ENCODE measurements at places on chromosomes 5 and 9.

DNA sequence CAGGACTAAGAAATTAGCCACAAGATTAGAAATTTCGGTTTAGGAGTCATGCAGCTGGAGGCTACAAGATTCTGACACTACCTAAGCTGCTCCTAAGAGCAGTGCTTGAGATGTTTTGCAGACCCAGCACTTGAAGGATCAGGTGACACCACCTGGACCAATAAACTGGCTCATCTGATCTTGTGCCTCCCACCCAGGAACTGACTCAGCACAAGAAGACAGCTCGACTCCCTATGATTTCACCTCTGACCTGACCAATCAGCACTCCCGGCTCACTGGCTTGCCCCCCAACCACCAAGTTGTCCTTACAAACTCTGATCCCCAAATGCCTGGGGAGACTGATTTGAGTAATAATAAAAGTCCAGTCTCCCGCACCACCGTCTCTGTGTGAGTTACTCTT lies 170.4 kb downstream of the TTC39B start:
- DNase-seq, result no peak

- DNase-seq, result no peak
These were observed 101.0 kb upstream of the SH3GL2 start for GRCh38 chr9:17477816-17478215.

- no peak for DNase-seq
These were observed 195.6 kb upstream of the ELL2 start for GRCh38 chr5:96157077-96157780.

DNA sequence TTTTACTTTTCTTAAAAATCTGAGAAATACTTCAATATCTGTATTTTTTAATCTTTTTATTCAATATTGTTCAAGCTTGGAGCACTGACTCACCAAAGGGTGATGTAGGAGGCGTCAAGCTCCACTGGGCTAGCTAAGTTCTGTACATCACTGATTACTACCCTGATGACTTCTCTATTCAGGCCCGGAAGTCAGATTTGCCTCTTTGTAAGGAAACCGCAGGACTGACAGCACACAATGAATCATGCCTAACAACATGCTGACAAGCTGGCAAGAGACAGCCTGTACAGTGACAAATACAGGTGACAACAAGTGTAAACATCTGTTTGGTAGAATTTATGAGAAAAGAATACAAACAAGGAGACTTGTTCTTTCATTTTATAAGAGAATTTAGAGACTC lies 627.9 kb upstream of the RORB start:
- DNase-seq, result no peak

DNA sequence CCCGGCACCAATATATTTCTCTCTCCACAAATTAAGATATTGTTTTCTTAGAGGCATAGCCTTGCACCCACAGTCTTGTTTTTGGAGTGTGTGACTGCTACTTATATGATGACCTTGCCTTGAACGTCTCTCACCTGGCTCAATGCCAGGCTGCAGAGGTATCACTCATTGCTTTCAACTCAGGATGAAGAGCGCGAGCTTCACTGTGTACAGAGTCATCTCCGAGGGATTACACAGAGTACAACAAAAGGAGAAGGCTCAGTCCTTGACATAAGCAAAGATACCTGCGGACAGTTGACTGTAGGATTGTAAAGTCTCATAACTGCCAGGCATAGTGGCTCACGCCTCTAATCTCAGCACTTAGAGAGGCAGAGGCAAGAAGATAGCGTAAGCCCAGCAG lies 53.8 kb downstream of the CD180 start:
- no peak for DNase-seq

DNA sequence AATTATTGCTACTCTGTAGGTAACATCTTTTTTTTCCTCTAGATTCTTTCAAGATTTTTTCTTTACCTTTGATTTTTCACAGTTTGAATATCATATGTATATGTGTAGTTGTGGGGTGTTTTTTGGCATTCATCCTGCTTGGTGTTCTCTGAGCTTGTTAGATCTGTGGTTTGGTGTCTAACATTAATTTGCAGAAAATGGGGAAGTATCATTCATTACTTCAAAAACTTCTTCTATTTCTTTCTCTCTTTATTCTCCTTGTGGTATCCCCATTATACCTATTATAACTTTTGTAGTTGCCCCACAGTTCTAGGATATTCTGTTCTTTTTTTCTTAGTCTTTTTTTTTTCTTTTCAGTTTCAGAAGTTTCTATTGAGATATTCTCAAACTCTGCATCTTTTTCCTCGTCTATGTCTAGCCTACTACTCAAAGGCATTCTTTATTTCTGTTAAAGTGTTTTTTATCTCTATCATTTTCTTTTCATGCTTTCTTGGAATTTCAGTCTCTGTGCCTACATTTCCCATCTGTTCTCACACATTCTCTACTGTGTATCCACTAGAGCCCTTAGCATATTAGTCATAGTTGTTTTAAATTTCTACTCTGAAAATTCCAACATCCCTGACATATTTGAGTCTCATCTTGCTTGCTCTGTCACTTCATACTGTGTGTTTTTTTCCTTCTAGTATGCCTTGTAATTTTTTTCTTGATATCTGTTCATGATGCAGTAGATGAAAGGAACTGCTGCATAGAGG lies 60.1 kb upstream of the GNA14 start:
- peak; percentile 91 for DNase-seq

GRCh38 chr5:178145965-178146820 lies 7.5 kb downstream of the NHP2 start:
- peak; percentile 27 for DNase-seq

DNA sequence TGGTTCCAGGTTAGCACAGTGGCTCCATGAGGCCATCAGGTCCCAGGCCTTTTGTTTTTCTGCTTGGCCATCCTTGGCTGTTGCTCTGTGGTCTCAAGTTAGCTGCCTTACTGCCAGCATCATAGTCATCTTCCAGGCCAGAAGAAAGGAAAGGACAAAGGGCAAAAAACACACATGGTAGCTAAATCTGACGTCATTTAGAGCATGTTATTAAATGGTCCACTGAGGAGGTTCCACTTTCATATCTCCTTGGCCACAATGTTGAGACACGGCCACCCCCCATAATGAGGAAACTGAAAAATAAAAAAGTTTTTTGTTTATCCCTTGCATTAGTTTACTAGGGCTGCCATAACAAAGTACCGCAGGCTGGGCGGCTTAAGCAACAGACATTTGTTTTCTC lies 106.4 kb upstream of the NIPBL start:
- no peak for DNase-seq

DNA sequence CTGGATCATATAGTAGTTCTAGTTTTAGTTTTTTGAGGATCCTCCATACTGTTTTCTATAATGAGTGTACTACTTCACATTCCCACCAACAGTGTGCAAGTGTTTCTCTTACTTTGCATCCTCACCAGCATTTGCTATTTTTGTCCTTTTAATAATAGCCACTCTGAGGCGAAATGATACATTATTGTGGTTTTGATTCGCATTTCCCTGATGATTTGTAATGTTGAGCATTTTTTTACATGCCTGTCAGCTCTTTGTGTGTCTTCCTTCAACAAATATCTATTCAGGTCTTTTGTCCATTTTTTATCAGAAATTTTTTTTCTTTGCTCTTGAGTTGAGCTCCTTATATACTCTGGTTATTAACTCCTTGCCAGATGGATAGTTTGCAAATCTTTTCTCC lies 114.0 kb downstream of the ADAMTSL1 start:
- DNase-seq, result peak; percentile 91

GRCh38 chr5:54610197-54610944 lies 92.8 kb downstream of the SNX18 start:
- peak; percentile 48 for DNase-seq

GRCh38 chr5:134090522-134090921 lies 24.0 kb upstream of the TCF7 start:
- DNase-seq, result no peak

GRCh38 chr5:17415321-17415758 lies 82.7 kb upstream of the TAF11L2 start:
- DNase-seq, result peak; percentile 38

DNA sequence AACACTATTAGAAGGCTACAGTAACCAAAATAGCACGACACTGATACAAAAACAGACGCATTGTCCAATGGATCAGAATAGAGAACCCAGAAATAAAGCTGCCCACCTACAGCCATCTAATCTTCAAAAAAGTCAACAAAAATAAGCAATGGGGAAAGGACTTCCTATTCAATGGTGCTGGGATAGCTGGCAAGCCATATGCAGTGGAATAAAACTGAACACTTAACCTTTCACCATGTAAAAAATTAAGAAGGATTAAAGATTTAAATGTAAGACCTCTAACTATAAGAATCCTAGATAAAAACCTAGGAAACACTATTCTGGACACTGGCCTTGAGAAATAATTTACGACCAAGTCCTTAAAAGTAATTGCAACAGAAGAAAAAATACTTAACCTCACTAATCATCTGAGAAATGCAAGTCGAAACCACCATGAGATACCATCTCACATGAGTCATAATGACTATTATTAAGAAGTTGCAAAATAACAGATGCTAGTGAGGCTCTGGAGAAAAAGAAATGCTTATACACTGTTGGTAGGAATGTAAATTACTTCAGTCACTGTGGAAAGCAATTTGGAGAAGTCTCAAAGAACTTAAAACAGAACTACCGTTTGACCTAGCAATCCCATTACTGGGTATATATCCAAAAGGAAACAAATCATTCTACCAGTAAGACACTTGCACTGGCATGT lies 203.3 kb upstream of the CDH9 start:
- peak; percentile 97 for DNase-seq

- no peak for DNase-seq
These were observed 16.4 kb upstream of the PPP2R2B start for GRCh38 chr5:146894753-146895521.

- DNase-seq, result no peak
These were observed 136.2 kb upstream of the LPCAT1 start for GRCh38 chr5:1660001-1660400.

DNA sequence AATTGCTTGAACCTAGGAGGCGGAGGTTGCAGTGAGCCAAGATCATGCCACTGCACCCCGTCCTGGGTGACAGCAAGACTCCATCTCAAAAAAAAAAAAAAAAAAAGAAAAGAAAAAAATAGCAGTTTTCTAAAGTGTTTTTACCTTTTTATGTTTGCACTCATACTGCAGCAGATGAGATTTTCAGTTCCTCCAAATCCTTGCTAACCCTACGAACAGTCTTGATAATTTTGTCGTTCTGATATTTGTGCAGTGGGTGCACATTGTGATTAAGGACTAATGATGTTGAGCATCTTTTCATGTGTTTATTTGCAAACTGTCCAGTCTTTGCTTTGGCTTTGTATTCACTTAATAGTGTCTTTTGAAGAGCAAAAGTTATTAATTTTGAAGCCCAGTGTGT lies 42.9 kb downstream of the ZCCHC7 start:
- no peak for DNase-seq

DNA sequence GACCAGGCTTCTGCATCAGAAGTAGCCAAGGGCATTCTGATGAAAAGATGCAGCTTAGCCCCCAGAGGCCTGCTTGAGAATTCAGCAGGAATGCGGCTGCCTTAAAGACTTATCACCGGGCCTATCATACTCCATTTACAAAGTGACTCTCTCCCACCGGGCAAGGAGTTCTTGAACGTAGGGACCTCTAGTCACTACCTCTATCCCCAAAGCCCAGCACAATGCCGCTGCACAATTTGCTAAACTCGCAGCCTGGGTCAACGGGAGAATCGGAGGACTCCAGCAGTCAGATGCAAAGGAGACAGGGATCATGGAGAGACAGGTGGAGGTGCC lies 661 bp downstream of the PDCL start:
- peak; percentile 57 for DNase-seq

DNA sequence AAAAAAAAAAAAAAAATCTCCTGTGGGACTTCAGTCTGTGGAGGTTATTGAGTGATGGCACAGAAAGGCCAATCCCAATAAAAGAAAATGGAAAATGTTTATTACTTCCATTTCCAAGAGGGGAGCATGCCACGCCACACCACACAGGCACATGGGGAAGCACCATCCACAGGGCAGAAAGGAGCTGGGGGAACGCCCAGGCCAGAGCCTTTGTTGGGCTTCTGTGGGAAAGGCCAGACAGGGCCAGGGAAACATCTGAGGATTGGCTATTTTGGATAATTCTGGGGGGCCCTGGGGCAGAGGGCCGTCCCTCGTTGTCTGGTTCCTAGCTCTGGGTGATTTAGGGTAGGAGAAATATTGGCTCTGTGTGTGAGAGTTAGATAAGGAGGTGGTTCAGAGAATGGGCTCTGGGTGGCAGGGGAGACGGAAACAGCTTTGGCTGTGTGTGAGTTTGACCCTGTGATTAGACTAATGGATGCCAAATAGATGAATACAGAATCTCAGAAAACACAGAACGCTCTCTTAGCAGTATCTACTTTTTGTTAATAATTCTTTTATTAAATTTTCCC lies 49.0 kb upstream of the ABL1 start:
- DNase-seq, result no peak

GRCh38 chr9:110168486-110168885 lies 39.5 kb downstream of the C9orf152 start:
- DNase-seq, result no peak

- no peak for DNase-seq
These were observed 524.8 kb downstream of the RAB3C start for GRCh38 chr5:59107692-59108091.

DNA sequence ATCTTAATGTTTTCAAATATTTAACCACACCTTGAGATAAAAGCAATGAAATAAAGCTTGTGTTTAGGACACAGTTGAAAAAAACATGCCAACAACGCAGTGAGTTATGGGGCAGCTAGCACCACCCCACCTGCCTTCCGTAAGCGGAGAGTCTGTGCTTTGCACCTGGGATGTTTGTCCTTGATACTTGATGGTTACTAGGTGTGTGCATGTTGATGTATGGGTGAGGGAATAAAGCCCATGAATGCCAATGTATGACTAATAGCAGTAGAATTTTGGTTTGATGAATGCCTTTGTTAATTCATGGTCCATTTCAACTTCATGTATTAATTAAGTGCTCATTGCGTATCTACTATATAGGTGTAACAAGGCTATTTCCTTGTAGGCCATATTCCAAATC lies 74.0 kb downstream of the PCSK5 start:
- DNase-seq, result peak; percentile 27

GRCh38 chr5:112885001-112885400 lies 23.9 kb downstream of the SRP19 start:
- DNase-seq, result no peak

- no peak for DNase-seq
These were observed 146.4 kb upstream of the C9orf72 start for GRCh38 chr9:27719711-27720110.

- no peak for DNase-seq
These were observed 17.2 kb upstream of the MCCC2 start for GRCh38 chr5:71569748-71570509.
